ENCODE measurements at places on chromosomes 16 and 17. TPM values are rescaled to one million over a fixed set of nuclear protein-coding genes. Genes with fewer than 3 reads are reported as not detected.

DNA sequence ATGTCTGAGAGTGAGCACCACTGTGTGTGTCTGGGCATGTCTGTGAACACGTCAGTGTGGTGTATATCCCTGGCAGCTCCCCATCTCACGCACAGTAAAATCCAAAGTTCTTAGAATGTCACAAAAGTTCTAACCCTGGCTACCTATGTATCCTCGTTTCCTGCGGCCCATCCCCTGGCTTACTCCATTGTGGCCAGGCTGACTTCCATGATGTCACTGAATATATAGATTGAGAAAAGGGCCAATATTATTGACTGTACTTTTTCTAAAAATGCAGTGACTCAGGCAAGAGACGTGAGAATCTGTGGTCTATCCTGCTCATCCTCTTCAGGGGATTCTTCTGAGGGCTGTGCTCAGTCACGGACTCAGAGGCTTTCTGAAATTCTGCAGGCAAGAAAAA is 963 bp upstream of the METTL22 start:
- DNase-seq: no peak

- no peak for DNase-seq
Observed at GRCh38 chr17:66711881-66712321, 123.0 kb upstream of the CACNG5 start.

DNA sequence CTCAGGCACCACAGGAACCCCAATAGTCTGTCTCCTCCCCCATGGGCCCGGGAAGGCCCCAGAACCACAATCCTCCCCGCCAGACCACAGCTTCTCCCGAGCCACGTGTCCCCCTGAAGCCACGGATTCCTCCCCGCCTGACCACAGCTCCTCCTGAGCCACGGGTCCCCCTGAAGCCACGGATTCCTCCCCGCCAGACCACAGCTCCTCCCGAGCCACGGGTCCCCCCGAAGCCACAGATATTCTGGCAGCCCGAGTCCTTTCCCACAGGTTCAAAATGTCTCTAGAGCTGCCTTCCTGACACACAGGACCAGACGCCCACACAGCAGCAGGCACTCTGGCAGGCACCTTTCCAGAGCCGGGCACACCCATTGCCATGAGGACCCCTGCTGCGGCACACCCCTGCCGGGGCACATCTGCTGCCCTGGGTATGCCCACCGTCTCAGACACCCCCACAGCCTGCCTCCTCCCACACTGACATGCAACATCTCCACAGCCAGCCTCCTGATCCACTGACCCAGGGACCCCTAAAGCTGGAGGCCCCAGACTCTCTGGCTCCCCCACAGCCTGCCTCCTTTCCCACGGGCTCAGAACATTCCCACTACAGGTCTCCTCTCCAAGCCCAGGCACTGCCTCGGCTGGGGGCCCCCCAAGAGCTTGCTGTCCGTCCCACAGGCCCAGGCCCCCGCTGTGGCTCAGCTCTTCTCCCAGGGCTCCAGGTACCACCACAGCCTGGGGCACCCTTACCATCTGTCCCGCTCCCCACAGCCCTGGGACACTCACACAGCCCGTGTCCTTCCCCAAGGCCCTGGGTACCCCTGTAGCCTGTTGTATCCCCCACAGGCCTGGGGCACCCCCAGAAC is 2.2 kb downstream of the KIAA0753 start:
- DNase-seq: no peak

DNA sequence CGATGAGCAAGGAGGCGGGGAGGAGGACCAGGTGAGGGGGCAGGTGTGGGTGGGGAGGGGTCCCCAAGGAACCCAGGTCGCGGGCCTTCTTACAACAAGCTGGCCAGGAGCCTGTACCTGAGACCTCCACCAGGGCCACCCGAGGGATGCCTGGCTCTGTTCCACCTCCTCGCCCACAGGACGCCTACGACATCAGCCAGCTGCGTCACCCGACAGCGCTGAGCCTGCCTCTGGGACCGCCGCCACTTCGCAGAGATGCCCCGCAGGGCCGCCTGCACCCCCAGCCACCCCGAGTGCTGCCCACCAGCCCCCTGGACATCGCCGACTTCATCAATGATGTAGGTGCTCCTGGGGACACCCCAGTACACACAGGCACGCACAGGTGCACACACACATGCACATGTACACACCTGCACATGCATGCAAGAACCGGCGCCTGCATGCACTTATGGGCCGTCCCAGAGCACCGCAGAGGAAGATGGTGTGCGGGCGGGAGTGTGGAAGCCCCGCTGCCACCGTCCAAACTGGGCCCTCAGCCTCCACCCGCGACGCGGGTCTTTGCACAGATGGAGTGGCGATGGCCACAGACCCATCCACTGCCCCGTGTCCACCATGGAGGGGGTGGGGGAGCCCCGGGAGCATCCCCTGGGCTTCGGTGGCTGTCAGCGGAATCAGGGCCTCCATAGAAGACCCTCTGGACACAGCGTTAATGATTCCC is 6.6 kb downstream of the SLC22A31 start:
- DNase-seq: peak; percentile 10

GRCh38 chr16:86919578-86920305 is 341.4 kb downstream of the FOXL1 start:
- no peak for DNase-seq

DNA sequence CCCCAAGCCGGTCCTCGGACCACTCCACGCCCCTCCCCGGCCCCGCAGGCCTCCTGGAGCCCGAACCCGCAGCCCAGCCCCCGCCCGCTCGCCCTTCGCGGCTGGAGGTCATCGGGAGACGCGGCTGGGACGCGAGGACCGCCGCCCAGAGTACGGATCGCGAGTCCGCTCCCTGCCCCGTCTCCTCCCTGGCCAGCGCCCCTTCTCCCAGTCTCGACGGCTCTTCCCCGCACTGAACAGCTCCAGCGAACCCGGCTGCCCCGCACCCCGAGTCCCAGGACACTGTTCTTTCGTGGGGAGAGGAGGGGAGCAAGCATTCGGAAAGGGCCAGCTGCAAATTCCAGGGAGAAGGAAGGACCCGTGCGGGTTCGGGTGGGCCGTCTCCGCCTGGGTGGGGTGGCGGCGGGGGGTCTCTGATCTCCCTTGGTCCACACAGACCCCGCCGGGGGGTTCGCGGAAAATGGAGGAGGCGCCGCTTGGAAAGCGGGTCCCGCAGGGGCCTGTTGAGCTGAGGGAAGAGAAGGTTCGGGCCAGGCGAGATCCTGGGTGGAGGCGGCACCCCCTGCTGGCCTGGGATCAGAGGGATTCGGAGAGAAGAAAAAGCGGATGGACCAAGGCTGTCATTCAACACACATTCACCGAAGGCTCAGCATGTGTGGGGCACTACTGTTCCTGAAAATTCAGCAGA is 632 bp upstream of the RTN4RL1 start:
- no peak for DNase-seq

DNA sequence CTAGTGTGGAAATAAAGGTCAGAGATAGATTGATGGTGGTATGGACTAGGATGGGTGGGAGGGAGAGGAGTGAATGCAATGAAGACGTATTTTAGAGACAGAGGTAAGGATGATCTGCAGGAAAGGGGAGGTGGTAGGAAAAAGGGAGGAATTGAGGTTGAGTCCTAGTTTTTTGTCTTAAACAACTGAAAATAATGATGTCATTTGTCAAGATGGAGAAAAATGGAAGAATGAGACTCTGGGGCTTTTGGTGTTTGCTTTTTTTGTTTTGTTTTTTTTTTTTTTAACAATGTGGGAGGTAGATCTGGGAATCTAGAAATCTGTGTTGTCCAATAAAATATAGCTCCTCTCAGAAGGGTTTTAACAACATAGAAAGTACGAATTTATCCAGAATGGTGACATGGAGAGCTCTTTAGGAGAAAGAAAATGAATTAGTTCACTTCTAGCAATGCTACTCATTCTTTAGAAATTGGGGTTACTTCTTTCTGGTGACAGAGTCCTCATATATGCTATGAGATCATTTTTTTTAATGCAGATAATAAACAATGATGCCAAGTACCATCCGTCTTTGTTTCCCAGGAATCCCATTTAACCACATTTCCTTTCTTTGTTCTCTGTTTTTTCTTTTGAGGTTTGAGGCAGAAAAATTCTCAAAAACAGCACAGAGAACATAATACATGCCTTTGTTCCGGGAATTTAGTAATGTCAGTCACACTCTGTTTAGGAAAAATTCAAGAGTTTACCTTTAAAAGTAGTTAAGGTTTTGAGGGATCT is 225.3 kb upstream of the COX10 start:
- DNase-seq: no peak

DNA sequence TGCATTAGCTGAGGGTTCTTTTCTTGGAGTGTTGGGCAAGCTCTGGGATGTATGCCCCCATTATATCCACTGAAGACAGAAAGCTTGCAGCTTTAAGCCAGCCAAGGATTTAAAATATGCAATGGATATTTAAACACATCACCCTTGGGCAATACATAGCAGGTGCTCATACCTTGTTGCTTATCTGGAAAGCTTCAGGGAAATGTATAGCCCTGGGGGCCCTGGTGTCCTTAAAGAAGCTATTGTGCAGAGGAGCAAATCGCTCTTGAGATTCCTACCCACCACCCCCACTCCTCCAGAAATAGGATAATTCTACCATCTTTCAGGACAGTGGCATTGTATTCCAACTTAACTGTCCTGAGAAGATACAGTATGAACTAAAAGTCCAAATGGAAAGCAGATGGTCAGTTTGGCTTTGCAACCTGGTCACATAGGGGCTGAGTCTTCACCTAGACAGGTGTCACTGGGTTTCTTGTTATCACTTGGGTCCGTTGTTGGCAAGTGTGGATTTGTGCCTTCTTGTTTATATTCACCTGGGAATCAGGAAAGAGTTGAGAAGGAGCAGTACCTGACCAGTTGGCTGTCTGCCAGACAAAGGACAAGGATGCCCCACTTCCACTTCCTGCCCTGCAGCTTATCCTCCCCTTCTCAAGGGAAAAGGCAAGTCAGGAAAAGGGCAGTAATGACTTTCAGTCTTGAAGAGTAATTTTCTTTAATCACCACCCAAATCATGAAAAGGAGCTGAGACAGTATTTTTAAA is 3.4 kb downstream of the ANKRD40CL start:
- no peak for DNase-seq

DNA sequence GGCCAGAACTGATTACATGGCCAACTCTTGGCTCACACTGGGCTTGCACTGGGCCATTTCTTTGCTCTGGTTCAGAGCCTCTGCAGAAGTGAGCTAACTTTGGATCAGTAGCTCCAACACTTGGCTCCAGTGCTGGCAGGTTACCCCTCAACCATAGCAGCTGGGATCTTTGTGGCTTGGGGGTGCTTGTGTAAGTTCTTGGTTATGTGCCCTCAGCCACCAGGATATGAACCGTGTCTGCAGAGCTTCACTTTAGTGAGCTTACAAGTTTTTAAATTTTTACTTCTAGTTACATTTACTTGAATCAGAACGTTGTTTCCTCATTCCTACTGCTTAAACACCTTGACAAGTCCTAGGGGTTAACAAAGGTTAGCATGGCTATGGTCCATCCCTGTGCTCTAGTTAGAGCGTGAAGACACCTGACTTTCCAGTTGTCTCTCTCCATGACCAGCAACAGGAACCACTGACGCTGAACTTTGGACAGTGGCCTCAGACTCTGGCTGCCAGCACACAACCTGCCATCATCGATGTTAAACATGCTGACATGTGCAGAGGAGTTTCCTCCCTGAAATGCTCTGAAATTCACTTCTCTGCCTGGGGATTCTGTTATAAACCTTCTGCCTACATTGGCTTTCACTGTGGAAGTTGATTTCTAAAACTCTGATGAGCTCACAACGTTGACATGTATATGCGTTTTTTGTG is 4.1 kb downstream of the PDF start:
- DNase-seq: no peak

DNA sequence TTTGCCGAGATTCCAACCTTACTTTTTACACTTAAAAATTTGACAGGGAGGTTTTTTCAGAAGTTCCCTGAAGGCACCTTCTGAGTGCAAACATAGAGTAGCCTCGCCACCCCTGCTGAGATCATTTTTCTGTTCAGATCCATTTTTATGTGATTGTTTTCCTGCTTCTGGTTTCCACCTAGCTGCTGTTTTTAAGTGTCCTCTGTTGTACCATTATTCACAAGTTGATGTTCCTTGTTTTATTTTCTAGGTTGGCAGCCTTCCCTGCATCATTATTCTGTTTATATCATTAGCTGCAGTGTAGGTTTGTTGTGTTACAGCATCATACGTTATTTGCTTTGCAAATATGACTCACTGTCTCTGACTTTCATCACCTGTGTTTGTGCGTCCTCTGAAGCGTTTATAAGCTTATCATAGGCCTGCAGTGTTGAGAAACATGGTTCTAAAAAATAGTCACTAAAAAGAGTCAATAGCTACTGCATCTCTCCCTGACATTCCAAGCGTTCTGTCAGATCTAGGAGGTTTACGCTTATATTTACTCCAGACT is 116.9 kb upstream of the CLEC3A start:
- no peak for DNase-seq

DNA sequence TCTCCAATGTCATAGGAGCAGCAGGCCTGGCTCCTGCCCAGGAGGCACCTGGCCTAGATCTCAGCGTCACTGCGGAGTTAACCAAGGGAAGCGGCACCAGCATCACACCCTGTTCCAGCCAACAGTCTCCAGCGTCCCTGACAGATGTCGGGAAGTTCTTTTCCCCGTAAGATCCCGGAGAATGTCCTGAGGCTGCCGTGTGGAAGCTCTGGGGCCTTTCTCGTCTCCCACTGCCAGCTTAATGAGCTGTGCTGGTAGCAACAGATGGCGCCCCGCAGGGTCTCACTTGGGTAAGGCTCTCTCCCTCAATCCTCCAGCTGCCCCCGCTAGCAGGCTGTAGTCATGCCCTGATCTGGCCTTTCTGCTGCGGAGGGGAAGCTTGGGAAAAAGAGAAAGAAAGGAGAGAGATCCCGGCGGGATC is 57.5 kb downstream of the MARCHF10 start:
- DNase-seq: no peak

DNA sequence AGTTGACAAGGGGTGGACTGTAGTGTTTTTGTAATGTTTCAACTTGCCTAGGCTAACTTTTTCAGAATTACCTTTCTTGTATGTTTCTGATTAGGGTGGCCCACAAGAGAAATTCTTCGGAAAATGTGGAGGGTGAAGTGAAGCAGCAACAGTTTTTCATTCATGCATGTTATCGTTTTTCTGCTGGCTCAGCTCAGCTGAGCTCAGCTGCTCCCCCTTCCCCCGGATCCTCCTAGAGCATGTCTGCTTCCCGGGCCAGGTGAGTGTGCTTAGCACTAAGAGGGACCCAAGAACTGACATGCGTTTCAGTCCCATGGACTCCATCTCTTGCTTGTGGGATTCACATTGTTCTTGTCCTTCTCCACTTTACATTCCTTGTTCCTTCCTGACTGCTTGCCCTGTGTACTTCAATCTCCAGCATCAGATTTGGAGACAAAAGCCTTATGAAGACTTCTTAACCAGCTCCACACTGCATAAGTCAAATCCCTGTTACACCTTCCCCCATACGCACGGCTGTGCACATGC is 33.6 kb downstream of the SCPEP1 start:
- no peak for DNase-seq

Gene ANKRD11
- 251 TPM for total RNA-seq

Gene KRTAP1-5
- not detected for total RNA-seq

Gene PEX12
- total RNA-seq: 3.1 TPM

Gene RNF227
- total RNA-seq: 1.4 TPM

Gene CDT1
- total RNA-seq: 1.3 TPM

Gene CMTM3
- total RNA-seq: 74.6 TPM

Gene WFIKKN1
- 0.18 TPM for total RNA-seq

Gene PIPOX
- total RNA-seq: 2.2 TPM

Gene KRTAP4-9
- total RNA-seq: not detected

Gene CHST5
- total RNA-seq: 0.16 TPM

Gene TBC1D3K
- not detected for total RNA-seq
